ENCODE measurements at places on chromosomes 1 and 21.

GRCh38 chr1:152002960-152003359 is 9.3 kb upstream of the S100A10 start:
- DNase-seq: no peak

DNA sequence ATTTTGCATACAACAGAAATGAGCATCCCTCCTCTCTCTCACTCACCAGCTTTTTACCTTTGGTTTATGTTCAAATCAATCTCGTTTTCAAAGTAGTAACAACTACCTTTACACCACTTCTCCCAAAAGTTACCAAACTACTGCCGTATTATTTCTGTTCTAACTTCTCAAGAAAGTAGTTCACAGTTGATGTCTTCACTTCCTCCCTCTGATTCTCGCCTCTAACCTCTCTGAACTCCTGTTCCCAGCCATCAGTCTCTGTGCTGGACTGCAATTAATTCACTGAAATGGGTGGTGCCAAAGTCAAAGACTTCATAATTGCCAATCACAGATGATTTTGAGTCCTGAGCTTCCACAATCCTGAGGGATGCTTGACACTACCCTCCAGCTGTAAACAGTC is 54.0 kb downstream of the ZNF281 start:
- no peak for DNase-seq

DNA sequence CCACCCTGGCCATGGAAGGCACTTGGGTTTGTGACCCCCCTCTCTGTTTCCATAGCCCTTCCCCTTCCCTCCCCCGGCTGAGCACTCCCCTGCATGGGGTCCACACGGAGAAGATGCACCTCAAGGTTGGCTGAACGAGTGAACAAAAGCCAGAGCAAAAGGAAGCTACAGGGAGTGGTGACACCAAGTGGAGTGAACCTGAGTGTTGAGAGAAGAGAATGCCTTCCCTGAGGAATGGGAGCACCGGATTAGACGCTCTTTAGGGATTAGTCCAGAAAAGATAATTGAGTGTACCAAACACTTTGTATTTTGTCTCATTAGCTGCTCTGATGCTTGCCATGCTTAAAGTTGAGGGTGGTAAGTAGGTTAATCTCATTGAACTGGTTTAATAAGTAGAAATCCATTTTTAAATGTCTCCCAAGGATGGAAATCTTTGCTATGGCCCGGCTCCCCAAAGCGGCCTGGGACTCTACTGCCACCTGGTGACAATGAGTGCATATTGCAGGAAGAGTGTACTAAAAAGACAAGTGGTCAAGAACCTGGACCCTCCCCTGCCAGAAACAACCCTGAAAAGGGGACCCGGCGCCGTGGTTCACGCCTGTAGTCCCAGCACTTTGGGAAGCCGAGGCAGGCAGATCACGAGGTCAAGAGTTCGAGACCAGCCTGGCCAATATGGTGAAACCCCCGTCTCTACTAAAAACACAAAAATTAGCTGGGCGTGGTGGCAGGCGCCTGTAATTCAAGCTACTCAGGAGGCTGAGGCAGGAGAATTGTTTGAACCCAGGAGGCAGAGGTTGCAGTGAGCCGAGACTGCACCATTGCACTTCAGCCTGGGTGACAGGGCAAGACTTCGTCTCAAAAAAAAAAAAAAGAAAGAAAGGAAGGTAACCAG is 150.6 kb upstream of the ZC3H12A start:
- no peak for DNase-seq

- no peak for DNase-seq
Measured at GRCh38 chr21:45459171-45460010, 54.4 kb downstream of the COL18A1 start.

DNA sequence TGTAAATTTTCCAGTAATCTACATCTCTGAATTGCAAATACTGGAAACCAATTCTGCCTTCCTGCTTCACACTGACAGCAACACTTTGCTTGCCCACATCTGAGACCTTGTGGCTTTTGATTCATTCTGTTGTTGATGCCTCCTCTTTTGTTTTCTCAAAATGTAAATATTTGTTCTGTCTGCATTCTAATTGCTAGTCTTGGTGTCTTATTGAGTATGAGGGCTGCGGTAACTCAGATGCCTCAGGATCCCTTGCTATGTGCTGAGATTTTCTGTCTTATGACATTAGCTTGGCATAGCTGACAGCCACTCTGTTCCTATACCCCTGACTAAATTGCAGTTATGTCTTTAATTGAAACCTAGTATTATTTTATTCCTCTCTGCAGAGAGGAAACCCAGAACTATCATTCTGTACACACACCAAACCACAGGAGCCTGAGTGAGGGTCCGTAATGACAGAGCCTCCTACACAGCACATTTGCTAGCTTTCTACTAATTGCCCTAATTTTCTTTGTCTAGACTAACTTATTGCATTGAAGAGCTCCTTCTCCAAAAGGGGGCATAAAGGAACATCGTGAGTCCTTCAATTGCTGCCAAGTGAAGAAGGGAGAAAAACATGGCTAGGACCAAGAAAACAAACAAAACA is 72.1 kb downstream of the GREM2 start:
- peak; percentile 44 for DNase-seq

GRCh38 chr21:33560965-33561364 is 18.1 kb downstream of the SON start:
- DNase-seq: no peak

GRCh38 chr1:17348593-17349234 is 23.3 kb upstream of the PADI6 start:
- DNase-seq: no peak

- no peak for DNase-seq
Measured at GRCh38 chr21:44704636-44705001, 6.8 kb downstream of the TSPEAR start.

GRCh38 chr1:15323351-15323988 is 76.4 kb downstream of the FHAD1 start:
- DNase-seq: peak; percentile 60

- no peak for DNase-seq
Measured at GRCh38 chr21:41482301-41482700, 25.7 kb downstream of the TMPRSS2 start.

DNA sequence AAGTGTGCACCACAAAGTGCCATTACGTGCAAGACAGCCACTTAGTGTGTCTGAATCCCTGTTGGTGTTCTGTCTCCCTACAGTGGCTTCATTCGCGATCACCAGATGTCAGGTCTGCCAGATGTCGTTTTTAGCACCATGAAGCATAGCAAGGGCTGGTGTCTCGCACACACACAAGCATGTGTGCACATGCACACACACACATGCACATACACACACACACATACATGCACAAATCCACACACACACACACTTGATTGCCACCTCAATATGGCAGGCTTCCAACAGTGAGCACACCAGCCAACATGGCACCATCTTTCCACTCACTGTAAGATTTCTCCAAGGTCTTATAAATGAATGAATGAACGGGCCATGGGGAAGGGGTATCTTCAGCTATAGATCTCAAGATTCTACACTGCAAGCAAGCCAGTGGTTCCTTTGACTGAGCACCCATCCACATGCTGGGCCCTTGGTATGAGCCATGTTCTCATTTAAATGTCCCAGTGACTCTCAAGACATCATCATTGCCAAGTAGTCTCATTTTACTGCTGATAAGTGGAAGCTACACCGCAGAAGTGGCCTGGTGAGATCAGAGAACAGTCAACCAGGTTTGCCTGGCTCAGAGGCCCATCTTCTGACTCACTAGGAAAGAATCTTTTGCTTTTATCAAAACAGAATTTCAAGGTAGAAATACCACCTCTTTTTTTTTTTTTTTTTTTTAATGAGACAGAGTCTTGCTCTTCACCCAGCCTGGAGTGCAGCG is 84.9 kb downstream of the SIM2 start:
- peak; percentile 26 for DNase-seq

DNA sequence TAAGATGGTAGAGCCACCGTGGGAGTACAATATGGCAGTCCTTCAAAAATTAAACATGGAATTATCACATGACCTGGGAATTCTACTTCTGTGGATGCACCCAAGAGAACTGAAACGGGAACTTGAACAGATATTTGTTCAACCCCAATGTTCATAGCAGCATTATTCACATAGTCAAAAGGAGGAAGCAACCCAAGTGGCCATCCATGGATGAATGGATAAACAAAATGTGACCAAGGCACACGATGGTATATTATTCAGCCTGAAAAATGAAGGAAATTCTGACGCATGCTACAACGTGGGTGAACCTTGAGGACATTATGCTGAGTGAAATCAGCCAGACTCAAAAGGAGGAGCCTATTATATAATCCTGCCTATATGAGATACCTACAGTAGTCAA is 22.8 kb upstream of the LAPTM5 start:
- DNase-seq: no peak

DNA sequence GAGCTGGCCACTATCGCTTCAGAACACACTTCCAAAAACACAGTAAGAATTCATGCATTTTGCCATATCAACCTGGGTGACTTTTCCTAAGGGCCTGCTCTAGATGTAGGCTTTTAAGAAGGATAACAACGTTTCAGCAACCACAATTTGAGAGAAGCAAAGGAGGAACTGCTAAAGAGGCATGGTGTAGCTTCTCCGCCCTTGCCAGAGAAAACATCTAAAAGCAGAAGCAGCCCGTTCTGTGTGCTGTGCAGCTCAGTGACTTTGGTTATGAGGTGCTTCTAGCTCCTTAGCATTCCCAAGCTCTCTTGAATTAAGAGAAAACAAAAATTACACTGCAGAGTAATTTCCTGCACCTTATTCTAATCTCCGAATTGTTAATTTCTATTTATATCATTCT is 2.7 kb downstream of the PER3 start:
- no peak for DNase-seq

- DNase-seq: no peak
Measured at GRCh38 chr1:93042187-93043056, 36.7 kb upstream of the MTF2 start.

DNA sequence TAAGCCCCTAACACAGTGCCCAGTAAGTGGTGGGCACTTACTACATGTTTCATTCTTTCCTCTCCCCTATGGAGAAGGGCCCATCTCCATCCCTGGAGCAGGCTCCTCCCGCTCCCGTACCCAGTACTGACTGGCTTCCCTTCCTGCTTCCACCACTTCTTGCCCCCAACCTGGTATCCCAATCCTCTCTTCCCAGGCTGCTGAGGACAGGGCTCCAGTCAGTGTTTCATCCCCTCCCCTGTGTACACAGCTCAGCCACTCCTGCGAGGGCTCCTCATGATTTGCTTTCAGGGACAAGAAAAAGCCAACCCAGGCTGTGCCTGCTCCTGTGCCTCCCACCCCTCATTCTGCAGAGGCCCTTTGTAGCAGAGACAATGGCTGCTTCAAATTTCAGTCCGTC is 20.8 kb upstream of the ETV3 start:
- no peak for DNase-seq

DNA sequence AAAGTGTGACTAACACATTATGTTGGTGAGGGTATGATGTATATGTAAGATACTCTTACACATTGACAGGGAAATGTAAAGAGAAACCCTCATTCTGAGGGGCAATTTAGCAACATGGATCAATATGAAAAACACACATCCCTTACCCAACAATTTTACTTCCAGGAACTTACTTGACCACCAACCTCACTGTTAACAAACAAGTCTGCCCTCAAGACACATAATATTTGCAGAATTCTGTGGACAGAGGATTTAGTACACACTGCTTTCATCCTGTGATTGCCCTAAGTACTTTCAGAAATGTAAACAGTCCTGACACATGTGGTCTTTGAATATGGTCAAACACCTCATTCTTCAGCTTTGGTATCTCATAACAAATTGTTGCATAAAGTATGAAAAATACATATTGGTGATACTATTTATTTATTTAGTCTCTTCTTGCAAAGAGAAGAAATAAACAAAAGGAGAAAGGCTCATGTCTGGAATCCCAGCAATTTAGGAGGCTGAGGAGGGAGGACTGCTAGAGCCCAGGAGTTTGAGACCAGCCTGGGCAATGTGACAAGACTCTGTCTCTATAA is 6.9 kb downstream of the USP48 start:
- DNase-seq: no peak

DNA sequence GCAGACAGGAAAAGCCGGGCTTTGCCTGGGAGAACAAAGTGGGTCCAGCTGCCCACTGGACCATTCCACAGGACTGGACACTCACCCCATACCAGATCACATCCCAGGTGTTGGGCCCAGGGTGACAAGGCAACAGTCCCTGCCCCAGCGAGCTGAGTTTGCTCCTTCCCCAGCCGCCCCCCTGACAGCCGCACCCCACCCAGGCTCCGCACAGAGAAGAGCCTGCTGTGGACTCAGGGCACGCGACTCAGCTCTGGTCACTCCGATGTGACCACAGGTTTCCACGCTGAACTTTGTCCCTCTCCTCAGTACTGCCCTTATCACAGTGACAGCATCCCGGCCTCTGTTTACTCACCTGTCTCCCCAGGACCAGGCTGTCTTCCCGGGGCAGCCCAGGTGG is 1.2 kb downstream of the BMP8B start:
- DNase-seq: no peak

DNA sequence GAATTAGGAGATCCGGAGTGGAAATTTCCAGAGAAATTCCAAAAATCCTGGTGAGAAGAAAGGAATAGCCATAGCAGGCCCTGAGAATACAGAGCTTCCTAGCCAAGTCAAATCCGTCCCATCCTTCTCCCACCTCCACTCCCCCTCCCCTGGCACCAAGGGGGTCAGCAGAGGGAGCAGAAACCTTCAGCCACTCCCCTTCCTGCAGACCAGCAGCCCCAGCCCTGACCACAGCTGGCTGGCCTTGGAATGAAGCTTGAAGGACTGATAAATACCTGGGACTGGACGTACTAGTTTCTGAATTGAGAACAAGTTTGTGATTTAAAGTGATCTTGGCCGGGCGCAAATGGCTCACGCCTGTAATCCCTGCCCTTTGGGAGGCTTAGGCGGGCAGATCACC is 13.8 kb upstream of the RIPPLY3 start:
- DNase-seq: no peak

GRCh38 chr1:232510367-232511110 is 119.4 kb downstream of the SIPA1L2 start:
- DNase-seq: no peak

DNA sequence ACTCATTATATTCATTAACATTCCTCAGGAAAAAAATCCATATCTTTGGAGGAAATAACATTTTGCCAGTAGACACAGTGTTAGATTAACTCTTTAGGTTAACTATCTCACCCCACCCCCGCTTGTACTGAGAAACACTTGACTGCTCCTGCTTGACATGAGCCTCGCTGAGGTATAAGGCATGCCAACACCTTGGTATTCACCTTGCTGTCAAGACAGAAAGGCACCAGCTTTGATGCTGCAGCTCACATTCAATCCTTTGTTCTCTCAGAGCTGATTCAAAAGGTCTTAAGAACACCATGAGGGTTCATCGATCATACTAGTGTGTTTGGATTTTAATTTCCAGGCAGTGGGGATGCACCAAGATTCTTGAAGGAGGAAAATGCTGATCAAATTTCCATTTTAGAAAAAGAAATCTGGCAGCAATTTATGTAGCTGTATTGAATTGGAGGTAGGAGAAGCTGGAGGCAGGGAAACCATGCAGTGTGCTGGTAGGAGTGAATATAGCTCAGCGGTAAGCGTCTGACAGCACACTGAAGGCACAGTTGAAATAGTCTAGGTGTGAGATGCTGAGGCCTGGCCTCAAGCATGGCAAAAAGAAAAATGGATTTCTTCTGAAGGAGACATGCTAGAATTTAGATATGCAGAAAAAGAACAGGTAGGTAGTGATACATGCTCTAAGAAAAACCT is 108.0 kb upstream of the ST6GALNAC5 start:
- no peak for DNase-seq

Data from SW480 (cell line).